ENCODE measurements at places on chromosomes 4 and X.

DNA sequence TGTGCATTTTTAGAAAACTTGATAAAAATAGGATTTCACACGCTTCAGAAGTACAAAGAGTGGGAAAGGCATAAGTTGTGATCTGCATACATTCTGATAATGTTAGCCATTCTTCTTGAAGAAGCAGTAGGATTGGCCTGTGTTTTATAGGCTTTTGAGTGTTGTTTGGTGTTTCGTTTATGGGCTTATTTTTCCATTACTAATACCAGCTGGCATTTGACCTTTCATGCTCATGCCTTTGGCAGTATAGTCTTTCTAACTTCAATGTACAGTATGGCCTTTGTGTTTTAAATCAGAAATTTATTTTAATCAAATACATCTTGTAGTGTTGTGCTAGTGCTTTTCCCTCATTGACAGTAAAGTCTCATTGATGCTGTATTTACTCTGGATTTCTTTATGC lies 51.5 kb upstream of the SLC4A4 start:
- DNase-seq, result no peak

GRCh38 chrX:155086961-155087735 lies 15.8 kb downstream of the BRCC3 start:
- no peak for DNase-seq

DNA sequence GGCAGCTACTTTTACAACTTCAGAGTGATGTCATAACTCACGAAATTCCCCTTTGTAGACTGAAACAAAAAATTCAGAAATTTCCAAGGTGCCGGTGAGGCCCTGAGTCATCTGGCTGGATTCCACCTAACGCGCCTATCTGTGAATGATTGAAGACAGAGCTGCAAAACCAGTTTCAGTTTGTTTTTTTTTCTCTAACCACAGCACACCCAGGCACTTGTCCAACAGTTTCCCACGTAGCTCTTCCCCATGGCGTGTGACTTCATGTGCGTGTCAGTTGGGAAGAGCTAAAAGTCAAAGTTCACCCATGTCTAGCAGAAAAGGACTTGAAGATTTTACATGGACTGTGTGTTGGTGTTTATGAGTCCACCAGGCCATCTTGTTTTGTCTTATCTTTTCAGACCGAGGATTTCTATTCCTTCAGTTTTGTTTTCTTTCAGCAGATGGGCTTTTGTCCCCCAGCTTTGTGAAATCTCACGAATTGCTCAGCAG lies 16.4 kb downstream of the TCEANC start:
- no peak for DNase-seq

DNA sequence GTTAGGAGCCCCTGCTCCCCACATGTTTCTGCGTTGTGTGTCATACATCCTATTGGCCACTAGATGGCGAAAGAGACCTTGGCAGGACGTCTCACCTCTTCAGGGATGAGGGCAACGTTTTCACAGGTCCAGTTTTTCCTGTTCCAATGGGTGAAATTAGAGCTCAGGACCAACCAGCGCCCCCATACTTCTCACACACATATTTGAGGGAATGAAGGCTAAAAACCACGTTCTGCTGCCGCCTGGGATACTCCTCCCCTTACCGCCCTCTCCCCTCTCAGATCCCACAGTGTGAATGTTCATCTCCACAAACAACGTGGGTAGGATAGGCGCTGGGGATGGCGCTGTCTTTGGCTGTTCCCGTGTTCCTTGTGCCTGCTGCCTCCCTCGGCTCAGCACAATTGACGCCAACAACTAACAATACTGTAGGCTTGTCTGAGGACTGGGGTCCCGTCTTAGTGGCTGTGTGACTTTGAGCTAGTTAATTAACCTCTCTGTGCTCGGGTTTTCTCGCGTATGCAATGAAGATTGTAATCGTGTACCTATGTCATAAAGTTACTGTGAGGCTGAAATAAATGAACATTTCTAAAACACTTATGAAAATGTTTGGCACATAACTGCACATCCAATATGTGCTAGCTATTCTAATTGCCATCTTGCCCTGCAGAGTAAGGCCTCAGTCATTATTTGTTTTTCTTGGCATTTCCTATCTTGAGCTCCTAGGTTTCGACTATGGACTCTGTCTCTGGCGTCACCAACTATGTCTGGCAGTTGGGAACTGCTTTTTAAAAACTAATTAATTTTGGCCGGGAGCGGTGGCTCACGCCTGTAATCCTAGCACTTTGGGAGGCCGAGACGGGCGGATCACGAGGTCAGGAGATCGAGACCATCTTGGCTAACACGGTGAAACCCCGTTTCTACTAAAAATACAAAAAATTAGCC lies 181.3 kb upstream of the STK26 start:
- DNase-seq, result no peak

DNA sequence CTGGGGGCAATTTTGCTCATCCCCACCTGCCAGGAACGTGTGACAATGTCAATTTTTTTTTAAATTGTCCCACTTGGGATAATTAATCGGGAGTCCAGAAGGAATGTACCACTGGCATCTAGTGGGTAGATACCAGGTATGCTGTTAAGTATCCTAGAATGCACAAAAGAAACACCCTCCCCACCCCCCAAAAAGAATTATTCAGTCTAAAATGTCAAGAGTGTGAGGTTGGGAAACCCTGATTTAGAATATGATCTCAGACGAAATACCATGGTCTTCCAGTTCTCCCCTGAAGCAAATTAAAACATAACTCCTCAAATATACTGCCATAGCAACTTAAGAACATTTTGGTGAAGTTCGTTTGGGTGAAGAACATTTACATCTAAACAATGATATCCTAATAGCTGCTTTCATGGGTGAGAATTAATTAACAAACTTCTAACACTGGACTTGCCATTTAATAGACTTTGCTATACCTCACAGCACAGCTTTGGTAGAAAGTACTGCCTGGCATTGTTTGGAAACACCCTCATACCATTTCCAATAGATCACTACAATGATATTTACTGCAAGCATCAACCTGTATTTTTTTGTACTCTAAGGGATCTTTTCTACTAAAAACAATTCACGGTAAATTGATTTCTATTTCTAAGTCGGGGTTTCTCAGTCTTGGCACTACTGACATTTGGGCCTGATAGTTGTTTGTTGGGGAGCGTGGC lies 36.5 kb downstream of the SH3RF1 start:
- no peak for DNase-seq
